ENCODE measurements at places on chromosomes 5 and 9.

GRCh38 chr5:135026645-135027265 is 7.3 kb downstream of the PITX1 start:
- DNase-seq = no peak

- no peak for DNase-seq
Observed at GRCh38 chr9:93826209-93826608, 128.9 kb downstream of the BARX1 start.

GRCh38 chr9:131420980-131421624 is 27.2 kb downstream of the PRRC2B start:
- DNase-seq = no peak

DNA sequence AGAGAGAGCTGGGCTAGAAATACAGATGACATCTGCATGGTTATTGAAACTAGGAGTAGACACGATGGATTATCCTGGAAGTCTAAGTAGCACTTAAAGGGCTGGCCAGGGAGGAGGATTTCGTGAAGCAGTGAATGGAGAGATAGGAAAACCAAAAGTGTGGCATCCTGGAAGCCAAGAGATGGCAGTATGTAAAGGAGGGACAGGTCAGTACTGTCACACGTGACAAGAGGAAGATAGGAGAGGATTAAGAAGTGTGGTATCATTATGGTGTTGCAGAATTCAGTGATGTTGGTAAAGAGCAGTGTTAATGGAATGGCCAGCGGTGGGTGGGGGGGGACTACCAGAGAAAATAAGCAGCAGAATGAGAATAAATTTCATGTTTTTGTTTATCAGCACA is 11.7 kb downstream of the RAD23B start:
- no peak for DNase-seq

DNA sequence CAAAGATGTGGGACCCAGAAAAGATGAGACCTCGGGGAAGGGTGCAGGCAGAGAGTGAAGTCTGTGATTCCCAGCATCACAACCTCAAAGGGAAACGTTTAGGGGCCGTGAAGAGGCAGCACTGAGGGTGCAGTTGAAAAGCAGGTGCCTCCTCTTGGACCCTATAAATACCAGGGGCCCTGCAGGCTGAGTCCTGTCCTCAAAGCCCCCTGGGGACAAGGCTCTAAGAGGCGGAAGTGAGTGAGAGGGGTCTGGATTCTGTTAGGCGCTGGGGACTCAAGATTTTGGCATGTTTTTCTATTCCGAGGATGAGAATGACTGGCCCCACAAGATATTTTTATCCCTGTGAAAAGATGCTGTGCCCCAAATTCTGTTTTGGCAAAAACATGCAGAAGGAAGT is 107.8 kb downstream of the THBS4 start:
- no peak for DNase-seq

DNA sequence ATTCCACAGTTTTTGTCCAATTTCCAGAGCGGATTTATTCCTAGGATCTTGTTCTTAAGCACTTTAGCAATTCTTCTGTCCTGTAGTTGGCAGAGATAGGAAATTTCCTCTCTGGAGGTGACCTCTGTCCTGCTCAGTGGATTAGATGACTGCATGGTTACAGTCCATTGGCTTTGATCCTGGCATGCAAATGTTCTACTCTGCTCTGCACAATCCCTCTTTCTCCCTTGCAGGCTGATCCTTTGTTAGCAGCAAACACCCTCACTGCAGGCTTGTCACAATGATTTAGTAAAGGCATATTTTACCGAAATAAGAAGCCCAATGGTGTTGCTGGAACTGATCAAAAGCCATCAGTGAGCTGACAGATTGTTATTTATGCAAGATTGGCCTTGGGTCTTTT is 243.8 kb downstream of the COX7C start:
- no peak for DNase-seq

- no peak for DNase-seq
Observed at GRCh38 chr5:23523998-23524397, 16.6 kb downstream of the PRDM9 start.

GRCh38 chr9:87148331-87149104 is 201.2 kb upstream of the GAS1 start:
- DNase-seq = no peak

DNA sequence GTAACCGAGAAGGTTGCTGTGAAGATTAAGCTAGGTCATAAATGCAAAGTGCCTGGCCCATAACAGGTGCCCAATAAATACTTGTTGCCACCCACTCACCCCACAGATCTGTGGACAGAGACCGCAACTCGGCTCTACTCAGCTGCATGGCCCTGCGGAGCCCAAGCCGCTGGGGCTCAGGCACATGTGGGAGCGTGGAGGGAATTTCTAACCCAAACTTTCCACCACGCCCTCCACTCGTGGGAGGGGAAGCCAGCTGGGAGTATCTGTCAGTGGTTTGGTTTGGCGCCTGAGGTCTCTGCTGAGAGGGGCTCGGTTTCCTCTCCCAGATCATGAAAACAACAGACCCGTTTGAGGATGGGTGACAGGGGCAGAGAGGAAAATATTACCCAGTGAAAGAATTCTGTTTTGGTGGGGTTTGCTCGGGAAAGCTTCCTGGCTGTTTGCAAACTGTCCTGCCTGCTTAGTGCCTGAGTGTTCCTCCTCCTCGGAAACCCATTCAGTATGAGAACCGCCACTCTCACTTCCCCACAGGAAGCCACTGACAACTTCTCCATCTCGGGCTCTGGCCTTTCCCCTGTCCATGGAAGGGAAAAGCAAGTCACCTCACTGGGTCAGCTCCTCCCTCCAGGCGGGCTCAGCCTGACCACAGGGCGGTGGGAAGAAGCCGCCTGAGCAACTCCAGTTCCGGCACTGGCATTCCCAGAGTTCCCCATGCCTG is 60.1 kb downstream of the RGS3 start:
- DNase-seq = no peak

DNA sequence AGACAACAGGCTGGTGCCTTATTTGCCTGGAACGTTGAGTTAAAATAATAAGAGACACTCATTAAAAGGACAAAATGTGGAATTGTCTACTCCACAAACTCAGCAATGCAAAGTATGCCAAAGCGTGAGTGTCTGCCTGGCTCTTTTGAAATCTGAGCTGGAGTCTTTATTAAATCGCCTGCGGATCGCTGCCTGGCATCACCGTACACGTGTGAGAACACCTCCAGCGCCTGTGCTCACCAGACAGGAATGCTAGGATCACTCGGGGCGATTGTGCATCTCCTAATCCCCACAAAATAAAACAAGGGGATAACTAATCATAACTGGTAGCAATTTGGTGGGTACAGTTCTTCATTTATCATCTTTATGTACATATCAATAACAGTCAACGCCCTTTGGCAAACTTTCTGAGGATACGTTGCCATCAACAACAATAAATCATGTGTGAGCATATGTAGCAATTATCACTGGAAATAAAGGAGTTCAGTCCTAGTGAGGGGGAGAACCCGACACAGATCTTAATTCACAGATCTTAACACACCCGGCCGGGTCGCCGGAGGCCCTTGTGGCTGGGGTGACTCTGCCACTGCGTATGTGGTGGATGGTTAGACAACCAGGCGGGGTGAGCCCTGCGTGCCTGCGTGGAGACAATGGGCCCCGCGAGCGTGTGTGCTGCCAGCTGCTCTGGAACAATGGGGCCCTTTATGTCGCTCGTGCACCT is 284.9 kb upstream of the IRX1 start:
- DNase-seq = peak; percentile 32

GRCh38 chr5:123120197-123120596 is 31.2 kb downstream of the PRDM6 start:
- DNase-seq = peak; percentile 36

DNA sequence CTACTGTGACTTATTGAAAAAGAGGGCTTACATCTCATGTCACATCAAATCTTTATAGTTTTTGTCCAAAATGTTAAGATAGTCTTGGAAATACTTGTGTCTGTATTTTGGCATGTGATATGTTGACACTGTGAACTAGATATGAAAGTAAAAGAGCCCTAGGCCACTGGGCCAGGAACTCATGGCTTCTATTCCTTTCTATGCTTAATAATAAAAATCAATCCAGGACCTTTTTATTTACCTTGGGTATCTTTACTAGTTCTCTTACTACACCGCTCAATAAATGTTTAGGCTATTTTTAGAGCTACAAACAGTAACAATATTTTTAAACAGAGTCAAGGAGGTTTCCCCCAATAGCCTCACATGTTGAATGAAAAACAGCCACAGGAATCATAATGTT is 348.6 kb upstream of the SLC24A2 start:
- DNase-seq = no peak

DNA sequence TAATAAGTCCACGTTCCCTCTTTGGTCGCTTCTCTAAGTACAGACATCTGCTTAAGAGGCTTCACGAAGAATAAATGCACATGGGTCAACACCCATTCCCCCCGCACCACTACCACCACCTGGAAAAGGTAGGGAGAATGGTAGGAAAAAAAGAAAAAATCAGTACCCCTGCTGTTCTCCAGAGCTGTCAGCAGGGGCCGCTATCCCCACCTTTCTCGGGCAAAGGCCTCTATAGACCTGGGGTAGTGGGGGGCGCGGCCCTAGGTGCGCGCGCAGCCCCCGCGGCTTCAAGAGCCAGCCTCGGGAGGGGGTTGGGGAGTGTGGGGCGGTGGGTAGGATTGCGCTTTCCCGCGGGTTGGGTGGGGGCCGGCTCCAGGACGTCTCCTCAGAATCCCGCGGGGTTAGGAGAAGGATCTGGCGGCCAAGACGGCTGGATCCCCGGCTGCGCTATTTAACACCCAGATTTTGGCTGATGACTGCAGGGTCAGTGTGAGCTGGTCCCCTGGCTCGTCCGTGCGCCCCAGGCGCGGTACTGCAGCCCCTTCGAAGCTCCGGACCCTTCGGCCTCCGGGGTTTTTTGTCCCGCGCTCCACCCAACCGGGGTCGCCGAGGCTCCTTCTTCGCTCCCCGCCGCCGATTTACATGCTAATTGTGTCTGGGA is 1.6 kb upstream of the SEMA6A start:
- DNase-seq = peak; percentile 68

GRCh38 chr9:132548751-132549640 is 33.4 kb upstream of the BARHL1 start:
- DNase-seq = no peak

- no peak for DNase-seq
Observed at GRCh38 chr5:57437976-57438805, 44.4 kb downstream of the ACTBL2 start.

- no peak for DNase-seq
Observed at GRCh38 chr5:58085800-58086199, 374.1 kb downstream of the PLK2 start.

- no peak for DNase-seq
Observed at GRCh38 chr5:24364711-24365110, 280.1 kb downstream of the CDH10 start.

DNA sequence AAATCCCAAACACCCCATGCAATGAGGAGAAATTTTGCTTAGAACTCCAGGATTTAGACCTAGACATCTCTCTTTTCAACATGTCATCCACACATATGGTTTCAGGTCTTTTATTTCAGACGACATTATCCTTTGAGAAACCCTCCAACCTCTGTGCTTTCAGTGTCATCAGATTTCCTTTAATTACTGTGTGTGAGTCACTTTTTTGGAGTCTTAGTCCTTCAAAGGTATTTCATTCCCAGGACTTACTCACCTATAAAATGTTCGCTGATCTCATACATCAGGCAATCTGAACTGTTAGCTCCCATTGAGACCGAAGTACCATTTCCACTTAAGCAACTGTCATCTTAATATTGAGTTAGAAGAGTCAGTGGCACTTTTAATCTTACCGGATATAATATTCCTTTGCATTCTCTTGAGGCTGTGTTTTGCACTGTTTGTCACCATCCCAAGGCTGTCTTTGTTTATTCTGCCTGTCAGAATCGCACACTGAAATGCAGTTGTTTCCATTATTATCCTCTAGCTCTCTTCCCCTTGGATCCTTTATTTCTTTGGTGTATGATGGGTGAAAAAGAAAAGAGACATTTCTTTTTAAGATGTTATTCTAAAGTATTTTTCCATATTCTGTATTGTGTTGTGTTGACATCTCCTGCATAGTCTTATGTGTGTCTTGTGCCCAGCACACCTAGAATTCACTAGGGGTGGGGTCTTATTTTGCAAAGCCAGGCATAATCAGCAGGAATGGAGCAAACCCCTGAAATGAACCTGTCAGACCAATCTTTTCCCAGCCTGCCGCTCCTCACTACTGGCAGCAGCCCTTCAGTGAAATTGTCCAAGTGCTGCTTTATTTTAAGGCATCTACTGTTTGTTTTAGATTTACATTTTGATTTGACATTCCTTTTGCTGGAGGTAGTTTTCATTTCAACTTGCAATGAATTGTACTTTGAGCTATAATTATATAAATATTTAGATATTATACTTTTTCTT is 155.4 kb downstream of the PAM start:
- peak; percentile 95 for DNase-seq

DNA sequence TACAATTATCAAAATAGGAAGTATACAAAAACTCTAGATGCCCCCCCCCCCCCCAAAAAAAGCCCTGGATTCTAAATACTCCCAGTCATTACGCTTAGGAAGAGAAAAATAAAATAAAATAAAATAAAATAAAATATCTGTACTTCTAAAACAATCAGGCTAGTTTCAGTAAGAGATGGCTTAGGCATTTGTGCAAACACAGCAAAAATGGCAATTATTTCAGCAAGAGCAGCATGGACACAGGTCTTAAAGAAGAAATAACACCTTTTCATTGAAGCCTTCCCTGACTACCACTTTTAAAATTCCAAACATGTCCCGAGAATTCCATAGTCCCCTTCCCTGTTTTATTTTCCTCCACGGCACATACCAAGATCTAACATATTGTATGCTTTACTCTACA is 218.6 kb upstream of the POU5F2 start:
- no peak for DNase-seq
